Mesendoderm (in vitro differentiated cells): ENCODE measurements at places on chromosomes 16 and 17.

GRCh38 chr17:64472564-64472963 is 23.6 kb downstream of the MILR1 start:
- DNase-seq = no peak

DNA sequence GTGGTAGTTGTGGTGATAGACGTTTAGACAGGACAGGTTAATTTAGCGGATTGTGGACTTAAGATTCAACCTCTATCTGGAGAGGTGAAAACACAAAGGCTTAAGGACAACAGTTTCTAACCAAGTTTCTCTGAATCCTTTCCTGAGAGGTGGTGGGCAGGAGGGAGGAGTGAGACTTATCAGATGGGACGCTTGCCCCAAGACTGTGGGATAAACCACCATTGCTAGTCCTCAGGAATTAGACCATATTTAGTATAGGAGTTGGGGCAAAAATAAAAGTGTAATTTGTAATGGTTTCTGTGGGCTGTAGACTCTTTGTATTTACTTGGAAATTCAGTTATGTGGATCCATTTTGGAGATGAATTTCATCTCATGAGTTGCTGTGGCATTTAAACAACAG is 6.6 kb downstream of the PDP2 start:
- no peak for DNase-seq

DNA sequence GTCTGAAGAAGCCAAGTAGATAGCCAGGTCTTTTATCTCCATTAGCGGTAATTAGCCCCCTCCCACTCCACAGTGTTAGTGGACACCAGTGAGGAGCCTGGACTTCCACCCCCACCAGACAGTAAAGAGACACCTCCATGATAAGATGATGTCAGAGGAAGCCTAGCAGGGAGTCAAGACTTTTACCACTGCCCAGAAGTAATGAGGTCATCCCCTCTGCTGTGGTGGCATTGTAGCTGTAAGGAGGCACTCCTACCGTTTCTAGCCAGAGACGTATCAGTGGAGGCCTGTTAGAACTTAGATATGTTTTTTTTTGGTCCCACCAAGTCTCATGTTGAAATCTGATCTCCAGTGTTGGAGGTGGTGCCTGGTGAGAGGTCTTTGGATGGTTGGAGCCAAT is 38.1 kb downstream of the PIK3R5 start:
- DNase-seq = no peak

DNA sequence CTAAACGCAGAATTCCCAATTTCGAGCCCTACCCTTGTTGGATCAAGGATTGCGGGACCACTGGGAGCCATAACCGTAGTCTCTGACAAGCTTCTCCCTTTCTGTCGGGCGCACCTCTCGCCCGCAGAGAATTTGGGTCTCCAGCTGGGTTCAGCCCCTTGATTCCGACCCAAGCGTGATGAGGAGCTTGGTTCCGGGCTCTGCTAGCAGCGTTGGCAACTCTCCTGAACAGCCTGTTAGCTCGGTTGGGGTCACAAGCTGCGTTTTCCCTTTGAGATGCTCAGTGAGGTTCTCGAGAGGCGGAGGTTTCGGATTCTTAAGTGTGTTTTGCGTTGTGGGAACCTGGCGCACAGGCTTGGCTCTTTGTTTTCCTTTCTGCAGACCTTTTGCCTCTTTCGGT is 655 bp downstream of the ATXN1L start:
- peak; percentile 18 for DNase-seq

DNA sequence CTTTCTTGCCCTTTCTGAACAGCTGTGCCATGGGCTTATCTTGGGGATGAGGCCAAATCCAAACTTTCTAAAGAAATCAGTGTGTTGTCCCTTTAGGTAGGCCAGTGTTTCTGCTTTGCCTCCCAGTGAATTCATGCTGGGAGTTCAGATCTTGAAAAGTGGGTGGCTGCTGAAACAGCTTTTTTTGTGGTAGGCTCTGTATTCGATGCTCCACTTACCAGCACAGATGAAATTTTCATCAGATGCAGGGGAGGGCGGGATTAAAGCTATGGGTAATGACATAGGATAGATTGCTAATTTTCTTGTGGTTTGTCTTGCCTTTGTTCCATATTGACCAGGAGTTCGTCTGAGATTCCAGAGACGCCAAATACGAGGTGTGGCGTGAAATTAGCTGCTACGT is 2.8 kb downstream of the SOCS7 start:
- no peak for DNase-seq

DNA sequence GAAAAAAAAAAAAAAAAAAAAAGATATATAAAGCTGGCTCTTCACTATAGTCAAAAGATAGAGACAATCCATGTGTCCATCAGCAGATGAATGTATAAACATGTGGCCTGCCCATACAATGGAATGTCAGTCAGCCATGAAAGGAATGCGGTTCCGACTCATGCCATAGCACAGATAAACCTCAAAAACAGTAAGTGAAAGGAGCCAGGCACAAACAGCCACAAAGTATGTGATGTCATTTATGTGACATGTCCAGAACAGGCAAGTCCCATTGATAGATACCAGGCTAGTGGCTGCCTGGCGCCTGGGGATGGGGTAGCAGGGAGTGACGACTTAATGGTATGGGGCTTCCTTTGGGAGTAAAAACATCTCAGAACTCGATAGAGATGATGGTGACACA is 155.7 kb downstream of the CMIP start:
- DNase-seq = peak; percentile 66

DNA sequence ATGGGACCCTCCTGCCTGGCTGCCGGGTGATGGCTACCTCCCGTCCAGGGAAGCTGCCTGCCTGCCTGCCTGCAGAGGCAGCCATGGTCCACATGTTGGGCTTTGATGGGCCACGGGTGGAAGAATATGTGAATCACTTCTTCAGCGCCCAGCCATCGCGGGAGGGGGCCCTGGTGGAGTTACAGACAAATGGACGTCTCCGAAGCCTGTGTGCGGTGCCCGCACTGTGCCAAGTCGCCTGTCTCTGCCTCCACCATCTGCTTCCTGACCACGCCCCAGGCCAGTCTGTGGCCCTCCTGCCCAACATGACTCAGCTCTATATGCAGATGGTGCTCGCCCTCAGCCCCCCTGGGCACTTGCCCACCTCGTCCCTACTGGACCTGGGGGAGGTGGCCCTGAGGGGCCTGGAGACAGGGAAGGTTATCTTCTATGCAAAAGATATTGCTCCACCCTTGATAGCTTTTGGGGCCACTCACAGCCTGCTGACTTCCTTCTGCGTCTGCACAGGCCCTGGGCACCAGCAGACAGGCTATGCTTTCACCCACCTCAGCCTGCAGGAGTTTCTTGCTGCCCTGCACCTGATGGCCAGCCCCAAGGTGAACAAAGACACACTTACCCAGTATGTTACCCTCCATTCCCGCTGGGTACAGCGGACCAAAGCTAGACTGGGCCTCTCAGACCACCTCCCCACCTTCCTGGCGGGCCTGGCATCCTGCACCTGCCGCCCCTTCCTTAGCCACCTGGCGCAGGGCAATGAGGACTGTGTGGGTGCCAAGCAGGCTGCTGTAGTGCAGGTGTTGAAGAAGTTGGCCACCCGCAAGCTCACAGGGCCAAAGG is 36.8 kb downstream of the NLRC5 start:
- DNase-seq = no peak

DNA sequence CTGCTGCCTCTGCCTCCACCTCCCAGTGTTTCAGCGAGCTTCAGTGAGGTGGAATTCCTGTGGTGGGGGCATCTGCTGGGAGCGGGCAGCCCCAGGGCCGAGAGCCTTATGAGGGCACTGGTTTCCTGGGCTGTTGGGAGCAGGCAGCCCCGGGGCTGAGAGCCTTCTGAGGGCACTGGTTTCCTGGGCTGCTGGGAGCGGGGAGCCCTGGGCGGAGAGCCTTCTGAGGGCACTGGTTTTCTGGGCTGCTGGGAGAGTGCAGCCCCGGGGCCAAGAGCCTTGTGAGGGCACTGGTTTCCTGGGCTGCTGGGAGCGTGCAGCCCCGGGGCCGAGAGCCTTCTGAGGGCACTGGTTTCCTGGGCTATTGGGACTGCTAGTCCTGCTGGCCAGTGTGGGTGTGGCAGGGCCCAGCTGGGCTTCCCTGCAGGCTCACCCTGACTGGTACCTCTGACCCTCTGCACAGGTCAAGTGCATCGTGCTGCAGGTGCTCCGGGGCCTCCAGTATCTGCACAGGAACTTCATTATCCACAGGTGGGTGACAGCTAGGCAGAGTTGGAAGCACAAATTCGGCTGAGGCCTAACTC is 5.6 kb downstream of the CDK10 start:
- no peak for DNase-seq

GRCh38 chr17:9931144-9931741 is 26.2 kb upstream of the RCVRN start:
- no peak for DNase-seq

DNA sequence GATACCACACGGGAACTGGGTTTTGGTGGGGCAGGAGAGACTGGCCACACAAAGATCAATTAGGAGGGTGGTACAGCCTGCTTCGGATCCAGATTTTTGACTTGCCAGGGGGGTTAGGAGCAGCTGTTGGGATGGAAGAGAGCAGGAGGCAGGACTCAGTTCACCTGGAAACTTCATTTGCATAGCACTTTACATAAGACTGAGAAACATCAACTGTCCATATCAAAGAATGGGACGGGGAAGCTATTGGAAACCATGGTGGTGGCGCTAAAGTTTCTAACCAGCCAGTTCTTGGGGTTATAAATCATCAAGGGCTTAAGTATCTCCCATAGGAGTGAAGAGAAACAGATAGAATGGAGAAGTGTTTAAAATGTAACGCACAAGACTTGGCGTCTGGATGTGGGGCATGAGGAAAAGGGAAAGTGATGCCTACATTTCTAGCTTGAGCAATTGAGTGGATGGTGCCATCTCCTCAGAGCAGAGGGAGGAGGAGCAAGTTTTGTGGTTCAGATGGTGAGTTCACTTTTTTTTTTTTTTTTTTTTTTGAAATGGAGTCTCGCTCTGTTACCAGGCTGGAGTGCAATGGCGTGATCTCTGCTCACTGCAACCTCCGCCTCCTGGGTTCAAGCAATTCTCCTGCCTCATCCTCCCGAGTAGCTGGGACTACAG is 6.4 kb upstream of the SRCAP start:
- DNase-seq = no peak

DNA sequence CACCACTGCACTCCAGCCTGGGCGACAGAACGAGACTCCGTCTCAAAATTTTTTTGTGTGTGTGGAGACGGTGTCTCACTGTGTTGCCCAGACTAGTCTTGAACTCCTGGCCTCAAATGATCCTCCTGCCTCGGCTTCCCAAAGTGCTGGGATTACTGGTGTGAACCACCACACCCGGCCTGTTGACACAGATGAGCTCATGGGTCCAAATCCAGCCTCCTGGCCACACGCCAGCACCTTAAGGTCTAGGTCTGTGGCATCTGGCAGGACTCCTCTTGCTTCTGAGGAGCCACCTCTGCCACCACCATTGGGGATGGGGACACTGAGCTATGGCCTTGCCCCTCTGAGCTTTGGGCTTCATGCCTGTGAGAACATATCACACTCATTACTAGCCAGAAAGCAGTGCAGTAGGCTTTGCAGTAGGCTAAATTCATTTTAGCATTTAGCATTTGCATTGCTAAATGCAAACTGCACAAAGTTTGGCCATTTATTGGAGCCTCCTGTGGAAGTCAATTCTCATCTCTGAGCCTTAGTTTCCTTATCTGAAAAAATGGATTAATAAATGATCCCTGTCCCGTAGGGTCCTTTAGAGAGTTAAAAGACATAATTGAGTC is 5.5 kb upstream of the CDIPT start:
- DNase-seq = no peak

- DNase-seq = no peak
Measured at GRCh38 chr17:67490471-67490870, 113.4 kb downstream of the PITPNC1 start.

- no peak for DNase-seq
Measured at GRCh38 chr17:39166437-39167335, 725 bp upstream of the ARL5C start.

DNA sequence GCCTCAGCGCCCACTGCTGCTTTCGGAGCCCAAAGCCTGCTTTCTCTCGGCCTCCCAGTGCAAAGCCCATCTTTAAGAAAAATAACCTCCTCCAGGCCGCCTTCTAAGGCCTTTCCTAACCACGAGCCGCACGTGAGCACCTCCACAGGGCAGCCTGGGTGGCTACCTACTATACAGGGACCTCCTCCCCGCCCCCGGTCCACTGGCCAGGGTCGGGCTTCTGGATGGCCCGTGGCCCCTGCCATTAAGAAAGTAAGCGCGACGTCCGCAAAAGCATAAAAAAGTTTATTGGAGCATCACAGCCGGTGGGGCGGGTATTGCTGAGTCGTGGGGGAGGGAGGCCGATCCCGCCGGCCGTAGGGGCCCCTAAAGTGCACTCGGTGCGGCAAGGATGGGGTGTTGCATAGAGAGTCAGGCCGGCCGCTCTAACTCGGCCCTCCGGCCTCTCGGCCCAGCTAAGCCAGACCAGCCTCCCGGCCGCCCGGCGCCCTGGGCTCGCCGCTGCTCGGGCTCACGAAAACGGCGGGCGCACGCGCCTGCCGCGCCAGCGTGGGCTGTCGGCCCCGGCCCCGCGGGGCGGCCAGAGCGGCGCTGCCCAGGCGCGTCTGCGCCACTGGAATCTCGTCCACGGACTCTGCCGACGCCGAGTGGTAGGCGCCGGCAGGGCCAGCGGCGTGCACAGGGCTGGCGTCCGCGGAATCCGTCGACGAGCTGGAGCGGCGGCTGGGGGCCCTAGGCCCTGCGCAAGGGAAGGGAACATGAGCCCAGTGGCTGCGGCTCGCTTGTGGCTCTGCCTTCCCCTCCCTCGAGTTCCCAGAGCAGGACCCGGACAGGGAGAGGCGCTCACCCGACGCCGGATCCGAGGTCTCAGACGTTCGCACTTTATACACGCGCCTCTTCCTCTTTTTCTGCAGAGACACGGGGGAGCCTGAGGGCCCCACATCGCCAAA is 1.1 kb upstream of the TPPP3 start:
- DNase-seq = peak; percentile 51

DNA sequence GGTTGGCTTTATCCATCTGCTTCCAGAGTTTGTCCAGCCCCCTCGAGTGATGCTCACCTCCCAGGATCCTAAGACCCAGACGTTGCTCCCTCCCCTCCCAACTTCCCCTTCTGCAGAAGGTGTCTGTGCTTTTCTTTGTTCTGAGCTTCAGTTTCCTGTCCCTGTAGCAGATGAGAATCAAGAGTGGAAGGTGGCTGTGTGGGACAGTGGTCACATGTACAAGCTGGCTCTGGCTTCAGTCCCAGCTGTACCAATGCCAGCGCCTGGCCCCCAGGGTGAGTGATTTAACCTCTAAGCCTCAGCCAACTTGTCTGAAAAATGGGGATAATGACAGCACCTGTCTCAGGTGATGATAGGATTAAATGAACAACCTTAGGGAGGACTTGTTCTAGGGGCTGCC is 7.7 kb downstream of the PRR15L start:
- no peak for DNase-seq

GRCh38 chr17:70084476-70084875 is 9.5 kb downstream of the KCNJ16 start:
- no peak for DNase-seq
